ENCODE measurements at places on chromosomes 2 and 18.

DNA sequence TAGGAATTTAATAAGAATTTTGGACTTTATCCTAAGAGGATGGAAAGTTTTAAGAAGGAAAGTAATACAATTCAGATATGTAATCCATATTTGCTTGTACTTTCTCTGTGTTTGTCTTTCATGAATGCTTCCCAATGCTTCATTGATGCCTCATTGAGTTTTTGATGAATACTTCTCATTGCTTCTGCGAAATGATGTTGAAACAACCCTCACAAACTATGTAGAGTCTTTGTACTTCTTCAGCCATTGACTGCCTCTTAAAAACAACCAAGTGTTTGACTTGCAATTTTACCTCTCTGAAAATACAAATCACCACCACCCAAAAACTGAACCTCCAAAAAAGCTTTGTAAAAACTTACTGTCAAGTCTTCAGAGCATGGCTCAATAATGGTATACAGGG lies 424.1 kb downstream of the ERBB4 start:
- DNase-seq = no peak
- no peaks in the 10 kb centered on the region for H3K36me3 ChIP-seq
- no peaks in the 10 kb centered on the region for H3K27me3 ChIP-seq
- H3K4me1 ChIP-seq = no peaks in the 10 kb centered on the region
- H3K4me3 ChIP-seq = no peak overlapping the region
- no peak overlapping the region for H3K27ac ChIP-seq

GRCh38 chr2:109516445-109517117 lies 97.2 kb downstream of the SEPTIN10 start:
- no peak overlapping the region for H3K27ac ChIP-seq
- no peaks in the 10 kb centered on the region for H3K36me3 ChIP-seq
- H3K4me3 ChIP-seq = no peak overlapping the region

- no peaks in the 10 kb centered on the region for H3K27me3 ChIP-seq
- no peak for DNase-seq
- no peak overlapping the region for H3K27ac ChIP-seq
- H3K4me3 ChIP-seq = no peak overlapping the region
Observed at GRCh38 chr2:108542071-108542470, 7.8 kb downstream of the LIMS1 start.

GRCh38 chr2:215396595-215397313 lies 39.1 kb downstream of the FN1 start:
- H3K4me3 ChIP-seq = no peak overlapping the region
- no peak overlapping the region for H3K27ac ChIP-seq
- H3K27me3 ChIP-seq = no peaks in the 10 kb centered on the region
- no peaks in the 10 kb centered on the region for H3K4me1 ChIP-seq
- no peak for DNase-seq
- no peaks in the 10 kb centered on the region for H3K36me3 ChIP-seq

DNA sequence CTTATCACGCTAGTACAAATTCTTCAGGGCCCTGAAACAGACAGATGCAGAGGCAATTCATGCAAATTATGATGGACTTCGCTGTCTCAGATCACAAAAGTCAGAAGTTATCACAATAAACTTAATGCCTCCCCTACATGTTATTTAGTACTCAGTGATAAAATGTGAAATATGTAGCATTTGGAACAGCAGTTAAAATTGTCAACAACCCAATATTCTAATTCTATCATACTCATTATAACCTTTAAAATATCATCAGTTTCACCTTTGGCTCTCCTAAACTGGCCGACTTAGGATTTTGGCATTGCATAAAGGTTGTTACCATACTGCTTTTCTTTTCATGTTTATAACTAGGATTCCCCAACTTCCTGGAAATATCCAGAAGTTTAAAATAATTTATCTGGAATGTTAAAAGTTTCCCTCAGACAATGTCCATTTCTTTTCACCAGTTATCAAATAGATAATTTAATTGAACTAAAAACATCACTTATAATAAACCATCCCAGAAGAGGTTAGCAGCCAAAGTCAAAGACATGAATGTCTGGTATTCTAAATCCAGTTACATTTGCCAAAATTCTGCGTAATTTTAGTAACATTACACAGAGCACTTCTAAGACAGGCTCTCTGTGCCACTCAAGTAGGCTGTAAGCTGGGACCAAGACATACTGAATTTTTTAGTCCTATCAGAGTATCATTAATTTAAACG lies 239.8 kb downstream of the RBM43 start:
- H3K4me1 ChIP-seq = no peaks in the 10 kb centered on the region
- no peak overlapping the region for H3K27ac ChIP-seq
- DNase-seq = no peak
- H3K4me3 ChIP-seq = no peak overlapping the region
- H3K36me3 ChIP-seq = no peaks in the 10 kb centered on the region

- peak; percentile 76 for DNase-seq
- peak within 1 kb of the TSS; percentile 56 for H3K4me3 ChIP-seq
- H3K36me3 ChIP-seq = no peaks in the 10 kb centered on the region
- peaks cover 11% of the 10 kb centered on the region for H3K4me1 ChIP-seq
- peaks cover 42% of the 10 kb centered on the region for H3K27me3 ChIP-seq
Observed at GRCh38 chr2:240567872-240568677, at the start of gene RNPEPL1. RNPEPL1 (plus strand) TSS chr2:240568484; CDS start chr2:240568587, 103 bp downstream.

DNA sequence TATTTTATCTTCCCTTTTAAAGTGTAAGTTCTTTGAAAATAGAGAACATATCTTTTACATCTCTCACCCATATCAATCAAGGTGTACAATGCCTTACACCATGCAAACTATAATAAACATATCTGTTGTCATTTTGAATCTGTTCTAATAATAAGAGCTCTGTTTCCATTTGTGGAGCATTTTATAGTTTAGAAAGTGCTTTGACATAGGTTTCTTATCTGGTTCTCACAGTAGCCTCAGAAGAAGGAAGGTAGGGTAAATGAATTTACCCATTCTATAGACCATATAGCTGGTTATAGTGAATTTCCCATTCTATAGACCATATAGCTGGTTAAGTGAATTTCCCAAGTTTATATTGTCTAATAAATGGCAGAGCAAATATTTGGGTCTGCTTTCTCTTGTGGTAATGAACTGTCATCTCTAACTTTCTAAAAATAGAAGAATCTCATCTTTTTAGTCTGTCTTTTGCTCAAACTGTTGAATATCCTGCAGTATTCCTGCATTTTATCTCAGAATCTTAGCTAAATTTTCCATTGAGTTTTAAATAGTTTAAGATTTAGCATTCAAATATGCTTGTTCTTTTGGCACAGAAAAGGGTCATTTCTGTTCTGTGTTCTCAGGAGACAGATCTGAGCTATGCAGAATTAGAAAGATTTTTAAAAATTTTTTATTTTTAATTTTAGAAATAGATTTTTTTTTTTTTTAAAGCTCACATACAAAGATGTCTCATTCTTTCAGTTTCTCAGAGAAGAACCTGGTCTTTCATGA lies 80.7 kb upstream of the STON1 start:
- no peaks in the 10 kb centered on the region for H3K36me3 ChIP-seq
- H3K4me3 ChIP-seq = no peak overlapping the region
- no peak overlapping the region for H3K27ac ChIP-seq

- no peak overlapping the region for H3K4me3 ChIP-seq
- no peak overlapping the region for H3K27ac ChIP-seq
- no peaks in the 10 kb centered on the region for H3K36me3 ChIP-seq
- no peak for DNase-seq
- H3K27me3 ChIP-seq = no peaks in the 10 kb centered on the region
Observed at GRCh38 chr2:144774809-144775208, 254.9 kb upstream of the ZEB2 start.

GRCh38 chr2:30949435-30949834 lies 142.2 kb upstream of the CAPN13 start:
- no peaks in the 10 kb centered on the region for H3K36me3 ChIP-seq
- H3K27me3 ChIP-seq = no peaks in the 10 kb centered on the region
- no peaks in the 10 kb centered on the region for H3K4me1 ChIP-seq
- DNase-seq = no peak
- no peak overlapping the region for H3K4me3 ChIP-seq

- DNase-seq = no peak
- no peak overlapping the region for H3K4me3 ChIP-seq
- no peak overlapping the region for H3K27ac ChIP-seq
- H3K27me3 ChIP-seq = no peaks in the 10 kb centered on the region
Observed at GRCh38 chr18:12463191-12463590, 55.5 kb downstream of the PRELID3A start.

DNA sequence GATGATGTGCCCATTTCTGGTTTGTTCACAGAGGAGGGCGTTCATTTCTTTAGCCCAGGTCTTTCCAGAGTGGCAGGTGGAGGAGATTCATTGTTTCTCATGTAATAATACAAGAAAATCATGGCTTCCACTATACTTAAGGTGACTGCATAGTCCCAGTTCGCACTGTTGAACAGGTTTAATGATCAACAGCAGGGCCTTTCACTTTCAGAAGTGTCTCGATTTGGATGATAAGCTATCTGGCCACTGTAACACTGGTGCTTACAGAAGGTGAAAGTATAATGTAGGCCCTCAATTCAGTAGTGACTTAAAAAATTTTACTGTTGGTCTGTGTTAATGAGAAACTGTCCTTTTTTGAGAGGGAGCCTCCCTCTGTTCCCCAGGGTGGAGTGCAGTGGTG lies 1.4 kb downstream of the RMC1 start:
- no peak overlapping the region for H3K27ac ChIP-seq
- no peak for DNase-seq
- peak overlapping the region; percentile 79 for H3K4me3 ChIP-seq
- peaks cover 15% of the 10 kb centered on the region for H3K4me1 ChIP-seq
